ENCODE measurements at places on chromosomes 7 and 10.

- DNase-seq, result no peak
These were observed 192.1 kb downstream of the EBF3 start for GRCh38 chr10:129771991-129772431.

DNA sequence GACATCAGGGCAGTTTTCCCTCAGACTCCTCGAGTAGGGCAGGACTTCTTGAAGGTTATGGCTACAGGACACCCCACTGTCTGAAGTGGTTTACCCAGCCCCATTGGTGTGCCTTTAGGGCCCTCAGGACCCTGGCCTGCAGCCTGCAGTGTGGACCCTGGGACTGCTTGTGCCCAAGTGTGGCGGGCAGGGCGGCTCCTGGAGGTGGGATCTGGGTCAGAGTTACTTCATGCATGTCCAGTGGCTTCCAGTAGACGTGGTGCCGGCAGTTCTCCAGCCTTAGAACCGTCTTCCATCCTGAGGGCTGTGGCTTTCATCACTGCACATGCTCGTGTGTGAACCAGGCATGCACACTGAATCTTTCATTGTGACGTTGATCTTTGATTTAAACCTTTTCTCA, 16.7 kb downstream of the EIF3B start:
- no peak for DNase-seq

DNA sequence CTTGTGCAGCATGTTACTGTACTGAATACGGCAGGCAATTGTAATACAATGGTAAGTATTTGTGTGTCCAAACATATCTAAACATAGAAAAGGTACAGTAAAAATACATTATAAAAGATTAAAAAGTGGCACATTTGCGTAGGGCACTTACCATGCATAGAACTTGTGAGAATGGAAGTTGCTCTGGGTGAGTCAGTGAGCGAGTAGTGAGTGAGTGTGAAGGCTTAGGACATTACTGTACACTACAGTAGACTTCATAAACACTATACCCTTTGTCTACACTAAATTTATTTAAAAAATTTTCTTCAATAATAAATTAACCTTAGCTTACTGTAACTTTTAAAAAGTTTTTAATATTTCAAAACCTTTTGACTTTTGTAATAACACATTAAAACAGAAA, 37.5 kb downstream of the BPGM start:
- no peak for DNase-seq

- no peak for DNase-seq
These were observed 2.3 kb downstream of the CALU start for GRCh38 chr7:128741491-128741890.

- DNase-seq, result no peak
These were observed 145.8 kb downstream of the AUTS2 start for GRCh38 chr7:69744026-69744425.

- DNase-seq, result no peak
These were observed 97.3 kb downstream of the PPP1R9A start for GRCh38 chr7:95004618-95005247.
